ENCODE measurements at places on chromosomes 6 and 20.

GRCh38 chr20:58851221-58851968 lies 693 bp upstream of the GNAS-AS1 start:
- no peak for DNase-seq

DNA sequence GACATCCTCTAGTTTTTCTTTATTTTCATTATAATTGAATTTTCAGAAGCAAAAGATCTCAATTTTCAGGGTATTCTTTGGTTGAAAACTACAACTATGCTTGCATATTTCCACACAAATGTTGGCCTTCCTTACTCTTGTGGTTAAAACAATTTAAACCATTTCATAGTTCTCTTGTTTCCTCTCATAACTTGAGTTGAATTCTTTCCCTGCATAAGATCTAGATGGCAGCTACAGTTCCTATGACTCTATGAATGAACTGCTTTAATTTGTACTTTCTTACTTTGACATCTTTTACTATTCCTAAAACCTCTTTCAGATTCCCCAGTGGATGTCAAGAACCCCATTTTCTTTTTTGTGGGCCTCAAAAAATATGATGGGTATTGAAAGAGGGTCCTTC lies 564.5 kb downstream of the NKAIN2 start:
- DNase-seq, result no peak

GRCh38 chr6:12269110-12269509 lies 21.1 kb upstream of the EDN1 start:
- no peak for DNase-seq

- no peak for DNase-seq
Measured at GRCh38 chr20:59671661-59672471, 67.5 kb downstream of the PHACTR3 start.

DNA sequence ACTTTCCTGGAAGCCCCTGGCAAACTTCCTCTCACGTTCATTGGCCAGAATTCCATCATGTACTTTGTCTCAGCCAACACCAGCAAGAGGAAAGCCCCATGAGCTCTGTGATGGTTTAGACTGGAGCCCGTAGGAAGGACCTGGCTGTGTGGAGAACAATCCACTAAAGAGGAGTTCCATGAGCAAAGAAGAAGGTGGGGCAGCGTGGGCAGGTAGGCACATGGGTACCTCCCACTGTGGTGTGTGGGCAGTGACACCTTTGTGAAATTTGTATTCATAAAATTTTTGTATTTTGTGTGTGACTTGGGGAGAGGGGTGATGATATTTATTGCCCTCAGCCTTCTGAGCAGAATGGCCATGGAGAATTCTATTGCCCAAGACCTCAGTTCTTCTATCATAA lies 89.5 kb upstream of the SCP2D1 start:
- no peak for DNase-seq

- DNase-seq, result no peak
Measured at GRCh38 chr20:58583176-58583575, 67.9 kb upstream of the STX16 start.

GRCh38 chr6:36962874-36963273 lies 8.3 kb downstream of the PI16 start:
- DNase-seq, result peak; percentile 59

DNA sequence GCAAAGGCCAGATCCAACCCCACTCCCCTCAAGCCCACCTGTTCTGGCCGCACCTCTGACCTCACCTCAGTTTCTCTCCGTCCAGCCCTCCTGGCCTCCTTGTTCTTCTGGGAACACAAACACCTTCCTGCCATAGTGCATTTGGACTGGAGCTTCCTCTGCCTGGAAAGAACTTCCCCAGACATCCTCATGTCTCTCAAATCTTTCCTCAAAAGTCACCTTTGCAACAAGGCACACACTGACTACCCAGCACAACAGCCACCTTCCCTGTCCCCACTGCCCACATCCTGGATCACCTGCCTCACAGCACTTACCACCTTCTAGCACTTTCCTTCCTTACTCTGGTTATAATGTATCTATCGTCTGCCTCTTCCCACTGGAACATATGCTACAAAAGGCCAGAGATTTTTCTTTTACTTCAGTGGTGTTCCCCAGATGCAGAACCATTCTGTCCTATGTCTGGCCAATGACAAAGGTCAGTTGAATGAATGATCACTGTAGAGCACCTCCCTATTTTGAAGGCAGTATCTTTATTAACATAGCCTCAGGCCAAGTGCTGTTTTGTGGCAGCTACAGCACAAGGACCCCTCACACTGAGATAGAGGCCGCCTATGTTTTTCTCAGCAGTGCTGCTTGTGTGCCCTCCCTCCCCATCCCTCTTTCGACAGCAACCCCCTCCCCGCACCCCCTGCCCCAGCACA lies 4.1 kb downstream of the HLA-B start:
- no peak for DNase-seq

GRCh38 chr6:13352165-13352564 lies 23.8 kb upstream of the TBC1D7 start:
- DNase-seq, result no peak

GRCh38 chr6:61935242-61935846 lies 350.7 kb downstream of the KHDRBS2 start:
- DNase-seq, result no peak

GRCh38 chr6:31308050-31308844 lies 36.4 kb upstream of the HLA-C start:
- peak; percentile 44 for DNase-seq

DNA sequence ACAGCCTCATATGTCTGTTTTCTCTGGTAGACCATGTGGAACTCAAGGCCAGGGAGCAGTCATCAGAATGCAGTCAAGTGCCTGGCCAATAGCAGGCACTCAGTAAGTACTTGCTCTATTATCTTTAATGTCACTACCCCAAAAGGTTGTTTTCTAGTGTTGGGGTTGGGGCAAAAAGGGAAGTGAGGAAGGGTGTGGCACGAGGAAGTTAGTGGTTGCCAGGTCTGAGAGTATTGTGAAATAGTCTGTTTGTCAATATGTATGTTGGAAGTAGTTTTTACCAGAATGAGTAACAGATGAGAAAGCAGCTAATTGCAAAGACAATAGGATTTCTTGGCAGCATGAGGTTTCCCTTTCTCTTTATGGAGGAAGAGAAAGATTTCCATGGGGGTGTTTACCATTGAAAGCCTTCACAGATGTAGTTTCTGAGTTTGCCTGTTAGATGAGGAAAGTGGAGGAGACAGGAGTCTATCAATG lies 59.5 kb upstream of the ARMH2 start:
- no peak for DNase-seq

DNA sequence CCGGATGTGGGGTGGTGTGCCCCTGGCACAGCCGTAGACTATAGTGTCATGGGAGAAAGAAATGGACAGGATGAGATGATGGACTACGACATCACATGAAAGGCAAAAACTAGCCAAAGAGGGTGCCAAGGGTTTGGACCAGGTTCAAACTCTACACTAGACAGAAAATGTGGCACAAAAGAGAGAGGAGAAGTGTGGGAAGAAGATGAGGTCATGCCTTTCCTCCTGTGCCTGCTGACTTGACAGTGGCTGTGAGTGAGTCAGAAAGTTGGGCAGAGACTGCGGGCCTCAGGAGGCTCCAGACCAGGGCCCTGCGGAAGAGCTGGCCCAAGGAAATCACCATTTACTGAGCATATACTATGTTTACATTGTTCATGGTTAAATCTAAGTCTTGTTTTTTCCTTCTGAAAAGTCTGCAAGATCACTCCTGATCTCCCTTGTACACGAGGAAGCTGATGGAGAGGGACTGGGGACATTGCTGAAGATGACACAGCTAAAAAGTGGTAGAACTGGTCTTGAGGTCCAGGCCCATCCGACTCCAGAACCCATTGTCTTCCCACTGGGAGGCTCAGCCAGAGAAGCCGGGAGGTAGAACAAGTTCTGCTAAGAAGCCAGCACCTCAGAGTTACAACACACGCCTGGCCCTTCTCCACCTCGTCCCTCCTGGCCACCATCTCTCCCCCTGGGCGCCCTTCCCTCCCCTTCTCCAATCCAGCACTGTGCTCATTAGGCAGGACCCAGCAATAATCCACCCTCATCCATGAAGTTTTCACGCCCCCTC lies 35.6 kb downstream of the CNKSR3 start:
- DNase-seq, result no peak

Measured in activated CD4-positive, alpha-beta T cell treated with anti-CD3 and anti-CD28 coated beads for 24 hours (primary cell).